ENCODE measurements at places on chromosomes 6 and 20.

GRCh38 chr6:40299681-40300080 is 287.5 kb downstream of the LRFN2 start:
- no peak for DNase-seq

DNA sequence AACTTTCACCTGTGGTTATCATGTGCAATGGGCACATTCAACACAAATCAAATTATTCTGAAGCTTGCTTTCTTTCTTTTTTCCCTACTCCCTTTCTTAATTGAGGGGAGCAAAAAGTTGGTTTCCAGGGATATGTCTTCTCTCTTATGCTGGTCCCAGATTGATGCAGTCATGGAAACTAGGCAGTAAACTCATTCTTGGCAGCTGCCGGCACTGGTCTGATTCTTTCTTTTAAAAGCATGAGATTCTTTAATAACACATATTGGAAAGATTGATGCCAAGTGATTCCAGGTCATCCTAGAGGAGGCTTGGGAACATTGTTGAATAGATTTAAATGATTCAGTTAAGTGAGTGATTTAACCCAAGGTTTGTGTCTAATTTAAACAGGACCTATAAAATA is 29.0 kb downstream of the PTPRA start:
- no peak for DNase-seq

GRCh38 chr6:42140756-42141602 is 1.4 kb downstream of the C6orf132 start:
- DNase-seq: no peak

DNA sequence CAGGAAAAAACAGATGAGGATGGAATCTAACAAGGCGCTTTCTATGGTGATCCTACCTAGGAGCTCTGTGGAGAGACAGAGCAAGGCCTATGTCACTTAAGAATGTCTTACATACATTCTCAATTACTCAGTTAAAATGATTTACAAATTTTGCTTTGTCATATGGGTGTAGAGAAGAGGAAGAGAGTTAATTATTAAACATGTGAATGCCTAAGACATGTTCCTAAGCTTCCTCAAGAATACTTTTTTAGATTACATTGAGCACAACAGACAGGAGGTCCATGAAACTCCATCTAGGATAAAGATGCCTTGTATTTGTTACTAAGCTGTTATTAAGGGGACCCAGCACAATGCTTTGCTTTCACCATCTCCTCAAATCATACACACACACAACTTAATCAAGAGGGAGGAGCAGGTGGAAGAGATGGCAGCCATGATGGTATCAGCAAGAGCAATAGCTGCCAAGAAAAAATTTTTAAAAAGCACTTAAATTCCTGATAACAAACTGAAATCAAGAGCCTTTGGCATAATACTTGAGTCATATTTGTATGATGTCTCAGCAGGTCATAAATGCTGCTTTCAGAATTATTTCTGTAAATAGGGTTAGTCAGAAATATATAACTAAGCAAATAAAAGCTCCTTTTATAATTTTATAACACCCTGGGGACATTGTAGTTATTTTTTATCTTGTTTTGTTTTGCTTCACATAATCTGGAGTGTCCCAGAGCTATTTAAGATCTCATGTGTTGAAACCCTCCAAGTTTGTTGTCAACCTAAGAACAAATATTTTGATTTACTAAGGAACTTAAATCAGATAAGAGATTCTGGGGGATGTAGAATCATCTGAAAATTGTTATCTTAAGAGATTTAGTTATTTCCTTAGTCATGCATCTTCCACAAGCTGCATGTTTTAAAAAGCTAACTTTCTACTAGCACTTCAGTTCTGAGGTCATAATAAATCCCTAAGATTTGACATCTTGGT is 70.0 kb upstream of the CD2AP start:
- DNase-seq: peak; percentile 6
